ENCODE measurements at places on chromosomes 4 and X.

- DNase-seq = no peak
These were observed 82.2 kb downstream of the APBB2 start for GRCh38 chr4:41132055-41132683.

DNA sequence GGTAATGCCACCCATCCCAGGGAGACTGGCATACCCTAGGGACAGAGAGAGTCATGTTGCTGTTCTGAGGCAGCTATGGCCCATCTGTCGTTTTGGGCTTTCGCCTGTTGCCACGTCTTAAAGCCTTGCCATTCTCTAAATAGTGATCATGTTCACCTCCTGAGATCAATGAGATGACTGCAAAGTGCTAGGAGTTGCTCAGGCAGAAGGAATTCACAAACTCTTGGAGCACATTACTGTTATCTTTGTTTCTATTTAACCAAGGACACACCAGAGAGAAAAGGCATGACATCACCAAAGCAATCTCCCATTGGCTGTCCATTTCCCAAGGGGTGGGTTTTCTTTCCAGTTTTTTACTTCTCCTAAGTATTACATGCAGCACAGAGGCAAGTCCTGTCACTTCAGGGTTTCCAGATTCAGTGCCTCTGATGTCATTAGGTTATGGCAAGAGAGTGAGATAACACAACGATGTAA, 37.1 kb upstream of the SETD7 start:
- DNase-seq = peak; percentile 71

DNA sequence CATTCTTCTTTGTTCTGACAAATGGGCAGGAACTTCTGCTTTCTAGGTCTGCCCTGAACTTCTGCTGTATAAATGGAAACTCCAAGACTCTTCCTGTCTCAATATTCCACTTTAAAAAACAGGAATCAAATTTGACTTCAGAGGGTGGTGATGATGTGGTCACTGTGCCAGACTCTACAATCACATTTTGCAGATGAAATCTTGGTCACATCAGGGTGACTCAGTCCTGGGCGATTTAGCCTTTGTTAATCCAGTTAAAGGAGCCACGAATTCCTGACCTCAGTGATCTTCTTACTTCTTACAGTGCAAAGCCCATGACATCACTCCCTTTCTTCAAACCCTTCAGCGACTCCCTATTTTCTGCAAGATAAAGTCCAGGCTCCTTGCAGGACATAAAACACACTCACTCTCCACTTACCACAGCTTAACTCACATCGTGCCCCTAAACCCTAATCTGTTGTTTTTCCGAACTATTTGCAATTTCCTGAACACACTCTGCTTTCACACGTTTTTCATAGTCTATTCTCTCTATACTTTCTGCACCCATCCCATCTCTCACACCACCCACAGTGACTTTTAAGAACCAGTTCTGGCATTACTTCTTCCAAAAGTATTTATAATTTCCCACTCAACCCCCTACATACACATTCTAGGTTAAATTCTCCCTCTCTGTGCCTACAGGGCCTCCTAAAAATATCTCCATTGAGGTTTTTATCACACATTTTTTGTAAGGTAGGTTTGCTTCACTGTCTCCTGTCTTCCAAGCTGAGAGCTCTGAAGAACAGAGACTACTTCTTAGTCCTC, 11.1 kb downstream of the GASK1B start:
- peak; percentile 88 for DNase-seq

DNA sequence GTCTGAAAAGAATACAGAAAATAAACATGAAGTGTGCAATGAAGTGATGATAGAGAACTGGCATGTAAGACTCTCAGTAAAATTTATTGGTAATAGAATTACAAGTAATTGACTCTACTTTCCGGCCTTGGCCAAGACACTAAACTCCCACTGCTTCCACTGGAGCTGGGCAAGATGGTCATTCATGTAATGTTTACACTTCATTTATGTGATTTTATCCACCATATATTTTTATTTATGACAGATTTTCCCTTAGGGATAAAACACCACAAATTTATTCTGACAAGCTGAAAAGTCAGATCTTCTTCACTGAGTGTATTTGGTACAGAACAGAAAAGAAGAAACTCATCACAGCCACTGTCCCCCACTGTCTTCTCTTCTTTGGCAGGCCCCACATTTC, 191.9 kb downstream of the SLC39A8 start:
- no peak for DNase-seq

GRCh38 chrX:64188901-64189300, 16.6 kb downstream of the AMER1 start:
- no peak for DNase-seq

GRCh38 chr4:70902577-70903290, 565 bp downstream of the MOB1B start:
- peak; percentile 71 for DNase-seq

DNA sequence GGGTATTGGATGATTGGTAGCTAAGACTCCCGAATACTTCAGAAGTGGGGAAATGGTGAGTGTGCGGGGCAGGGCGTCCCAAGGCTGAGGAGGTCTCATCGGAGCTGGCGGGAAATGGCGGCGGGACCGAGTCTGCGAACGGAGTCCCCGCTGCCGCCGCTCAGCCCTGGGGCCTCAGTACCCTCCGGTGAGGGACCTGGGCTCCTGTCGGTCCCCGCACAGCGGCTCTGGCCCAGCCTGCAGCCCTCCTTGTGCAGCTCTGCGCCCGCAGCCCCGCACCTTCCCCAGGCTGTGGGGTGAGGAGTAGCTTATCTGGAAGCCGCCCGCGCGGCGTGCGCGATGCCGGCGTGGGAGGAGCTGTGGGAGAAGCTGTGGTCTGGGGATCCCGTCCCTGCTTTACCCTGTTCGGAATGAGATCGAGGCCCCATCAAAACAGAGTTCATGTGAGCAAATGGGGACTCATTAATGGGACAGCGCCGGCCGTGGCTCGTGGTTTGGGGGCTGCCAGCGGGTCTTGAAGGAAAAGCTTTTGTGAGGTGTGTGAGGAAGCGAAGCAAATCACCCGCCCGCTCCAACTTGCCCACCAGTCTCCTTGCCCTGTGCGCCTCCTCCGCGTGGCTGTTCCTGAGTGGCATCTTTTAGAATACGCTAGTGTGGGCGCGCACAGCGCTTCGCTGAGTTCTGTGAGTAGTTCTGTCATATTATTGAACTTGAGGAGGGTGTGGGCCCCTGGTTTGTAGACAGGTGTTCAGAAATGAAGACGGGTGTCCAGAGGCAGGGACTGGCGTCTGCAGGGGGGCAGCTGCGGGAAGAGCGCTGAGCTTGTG, 531 bp downstream of the ZNF141 start:
- peak; percentile 68 for DNase-seq

- no peak for DNase-seq
These were observed 735.8 kb upstream of the ATOH1 start for GRCh38 chr4:93092765-93093164.

Data from GM23248 (cell line).